Endothelial cell (in vitro differentiated cells): ENCODE measurements at places on chromosomes 2 and 18. TPM values are rescaled to one million over a fixed set of nuclear protein-coding genes. Genes with fewer than 3 reads are reported as not detected.

DNA sequence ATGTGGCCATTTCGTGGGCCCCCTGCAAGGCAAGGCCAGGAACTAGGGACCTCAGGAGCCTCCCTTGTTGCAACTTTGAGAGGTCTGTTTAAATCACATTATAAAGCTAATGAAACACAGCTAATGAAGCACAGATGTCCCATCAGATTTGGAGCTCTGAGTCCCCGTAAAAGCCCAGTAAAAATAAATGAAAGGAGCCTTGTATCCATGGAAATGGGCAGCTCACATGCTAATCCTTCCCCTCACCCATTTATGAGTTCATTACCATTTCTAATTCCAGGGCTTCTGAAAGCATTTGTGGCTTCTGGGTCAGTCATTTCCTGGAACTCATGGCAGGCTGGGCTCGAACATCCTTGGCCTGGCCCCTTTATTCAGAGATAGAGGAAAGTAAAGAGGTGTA, 274.8 kb downstream of the SS18 start:
- peaks cover 2% of the 10 kb centered on the region for H3K27me3 ChIP-seq
- no peak overlapping the region for H3K27ac ChIP-seq
- DNase-seq, result no peak
- H3K4me1 ChIP-seq, result peaks cover 43% of the 10 kb centered on the region
- H3K4me3 ChIP-seq, result no peak overlapping the region

GRCh38 chr2:86064006-86064405, 41.7 kb downstream of the POLR1A start:
- H3K27ac ChIP-seq, result no peak overlapping the region
- peaks cover 37% of the 10 kb centered on the region for H3K36me3 ChIP-seq
- H3K4me3 ChIP-seq, result no peak overlapping the region

DNA sequence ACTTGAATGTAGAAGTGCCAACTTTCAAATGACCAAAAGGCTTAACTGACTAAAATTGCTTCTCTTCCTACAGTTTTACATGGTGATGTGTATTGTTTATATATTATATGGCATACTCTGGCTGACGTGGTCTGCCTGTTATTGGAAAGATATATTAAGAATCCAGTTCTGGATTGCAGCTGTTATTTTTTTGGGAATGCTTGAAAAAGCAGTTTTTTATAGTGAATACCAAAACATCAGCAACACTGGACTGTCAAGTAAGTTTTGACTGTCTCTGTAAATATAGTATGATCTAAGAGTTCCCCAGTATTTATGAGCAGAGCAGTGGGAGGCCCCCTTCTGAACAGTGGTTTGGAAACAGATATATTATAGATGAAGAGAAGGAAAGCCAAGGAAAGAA, 26.2 kb downstream of the TMEM87B start:
- H3K27ac ChIP-seq, result no peak overlapping the region
- H3K4me3 ChIP-seq, result no peak overlapping the region
- no peaks in the 10 kb centered on the region for H3K27me3 ChIP-seq
- no peak for DNase-seq

DNA sequence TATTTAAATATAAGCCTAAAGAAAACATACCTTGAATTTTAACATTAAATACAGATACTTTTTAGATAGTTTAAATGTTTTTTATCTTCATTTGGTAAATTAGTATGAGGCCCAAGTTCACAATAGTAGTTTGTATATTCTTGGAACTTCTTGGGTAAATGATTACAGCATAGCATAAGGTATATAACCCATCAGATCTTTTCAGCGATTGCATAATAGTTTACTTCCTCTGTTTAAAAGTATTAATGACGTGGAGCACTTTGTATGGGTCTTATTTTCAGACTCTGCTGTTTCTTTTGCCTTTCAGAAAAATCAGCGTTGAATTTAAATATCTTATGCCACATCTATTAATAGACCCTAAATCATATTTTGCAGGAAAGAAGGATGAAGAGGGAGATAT, 60.2 kb downstream of the CHRNA1 start:
- no peaks in the 10 kb centered on the region for H3K4me1 ChIP-seq
- no peaks in the 10 kb centered on the region for H3K27me3 ChIP-seq
- no peak overlapping the region for H3K27ac ChIP-seq

DNA sequence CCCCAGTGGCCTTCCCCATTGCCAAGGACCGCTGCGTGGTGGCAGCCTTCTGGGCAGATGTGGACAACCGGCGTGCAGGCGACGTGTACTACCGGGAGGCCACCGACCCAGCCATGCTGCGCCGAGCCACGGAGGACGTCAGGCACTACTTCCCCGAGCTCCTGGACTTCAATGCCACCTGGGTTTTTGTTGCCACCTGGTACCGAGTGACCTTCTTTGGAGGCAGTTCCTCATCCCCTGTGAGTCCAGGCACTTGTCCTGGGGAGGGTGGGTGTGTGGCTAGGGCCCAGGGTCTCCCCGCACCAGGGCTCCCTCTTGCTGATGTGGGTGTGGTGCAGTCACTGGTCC, 31.9 kb downstream of the SNED1 start:
- no peak overlapping the region for H3K27ac ChIP-seq
- no peak for DNase-seq
- no peak overlapping the region for H3K4me3 ChIP-seq
- H3K27me3 ChIP-seq, result peaks cover 6% of the 10 kb centered on the region

DNA sequence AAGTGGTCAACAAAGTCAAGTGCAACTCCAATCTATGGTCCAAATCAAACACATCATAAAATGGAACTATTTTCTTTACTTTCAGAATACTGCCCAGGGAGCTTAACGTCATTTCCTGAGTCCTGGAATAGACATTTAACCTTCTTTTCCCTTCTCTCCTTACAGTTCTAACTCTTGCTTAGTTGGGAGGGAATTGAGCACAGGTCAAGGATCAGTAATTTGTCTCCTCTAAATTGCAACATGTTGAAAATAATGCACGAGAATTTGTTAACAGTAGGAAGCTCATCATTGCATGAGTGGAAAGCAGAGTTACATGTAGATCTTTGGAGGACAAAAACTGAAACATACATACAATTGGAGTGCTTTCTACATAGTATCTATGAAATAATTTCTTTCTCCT, 87.7 kb downstream of the MEP1B start:
- DNase-seq, result no peak
- H3K36me3 ChIP-seq, result no peaks in the 10 kb centered on the region
- no peak overlapping the region for H3K27ac ChIP-seq
- H3K27me3 ChIP-seq, result peaks cover 5% of the 10 kb centered on the region
- H3K4me1 ChIP-seq, result no peaks in the 10 kb centered on the region

DNA sequence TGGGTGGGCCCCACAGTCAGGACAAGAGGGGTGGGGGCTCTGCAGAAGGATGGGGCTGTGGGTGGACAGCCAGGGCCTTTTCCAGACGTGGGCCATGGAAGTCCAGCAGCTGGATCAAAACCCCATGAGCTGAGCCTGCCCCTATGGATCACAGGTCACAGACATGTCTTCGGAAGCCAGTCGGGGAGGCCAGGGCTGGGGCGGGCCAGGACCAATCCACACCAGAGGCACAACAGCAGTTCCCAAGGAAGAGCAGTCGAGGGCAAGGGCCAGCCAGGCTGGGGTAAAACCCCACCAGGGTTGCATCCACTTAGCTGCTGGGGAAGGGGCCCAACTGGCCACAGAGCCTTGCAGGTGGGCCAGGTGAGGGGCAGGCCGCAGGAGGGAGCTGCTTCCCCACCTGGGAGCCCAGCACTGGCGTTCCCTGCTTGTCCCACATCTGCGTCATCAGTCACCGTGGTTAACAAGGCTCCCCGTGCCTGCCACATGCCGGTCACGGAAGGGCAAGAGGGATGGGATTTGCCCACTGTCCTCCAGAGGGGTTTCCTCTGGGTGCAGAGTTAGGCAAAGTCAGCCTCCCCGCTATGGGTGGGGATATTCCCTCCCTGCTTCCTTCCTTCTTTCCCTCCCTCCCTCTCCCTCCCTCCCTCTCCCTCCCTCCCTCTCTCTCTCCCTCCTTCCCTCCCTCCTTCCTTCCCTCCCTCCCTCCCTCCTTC, 46.4 kb upstream of the ODC1 start:
- no peak for DNase-seq
- H3K4me1 ChIP-seq, result no peaks in the 10 kb centered on the region
- H3K4me3 ChIP-seq, result no peak overlapping the region

DNA sequence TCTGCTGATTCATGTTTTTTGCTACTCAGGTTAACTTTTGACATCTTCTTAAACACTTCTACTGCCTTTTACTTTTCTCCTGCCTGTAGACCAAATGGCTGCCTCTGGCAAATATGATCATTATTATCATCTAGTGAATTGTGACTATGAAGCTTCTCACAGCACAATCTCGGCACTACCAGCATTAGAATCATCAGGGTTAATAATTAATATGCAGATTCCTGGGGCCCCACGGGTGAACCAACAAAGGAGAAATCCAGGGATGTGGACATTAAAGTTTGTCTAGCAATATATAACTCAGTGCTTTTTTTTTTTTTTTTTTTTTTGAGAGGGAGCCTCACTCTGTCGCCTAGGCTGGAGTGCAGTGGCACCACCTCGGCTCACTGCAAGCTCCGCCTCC, 136.1 kb downstream of the SPOPL start:
- DNase-seq, result no peak
- H3K27me3 ChIP-seq, result peaks cover 2% of the 10 kb centered on the region
- no peaks in the 10 kb centered on the region for H3K36me3 ChIP-seq
- H3K27ac ChIP-seq, result no peak overlapping the region
- no peaks in the 10 kb centered on the region for H3K4me1 ChIP-seq
- no peak overlapping the region for H3K4me3 ChIP-seq

- DNase-seq, result no peak
- peaks cover 11% of the 10 kb centered on the region for H3K27me3 ChIP-seq
- no peak overlapping the region for H3K27ac ChIP-seq
These were observed 73.1 kb downstream of the TSHZ1 start for GRCh38 chr18:75283731-75284130.

- H3K27ac ChIP-seq, result no peak overlapping the region
- H3K27me3 ChIP-seq, result no peaks in the 10 kb centered on the region
- no peaks in the 10 kb centered on the region for H3K4me1 ChIP-seq
- H3K36me3 ChIP-seq, result no peaks in the 10 kb centered on the region
- no peak for DNase-seq
These were observed 168.3 kb upstream of the VRK2 start for GRCh38 chr2:57878171-57878865.

GRCh38 chr2:168034616-168035015, 212.8 kb downstream of the STK39 start:
- no peak overlapping the region for H3K27ac ChIP-seq
- DNase-seq, result no peak
- peaks cover 6% of the 10 kb centered on the region for H3K4me1 ChIP-seq
- no peaks in the 10 kb centered on the region for H3K36me3 ChIP-seq

DNA sequence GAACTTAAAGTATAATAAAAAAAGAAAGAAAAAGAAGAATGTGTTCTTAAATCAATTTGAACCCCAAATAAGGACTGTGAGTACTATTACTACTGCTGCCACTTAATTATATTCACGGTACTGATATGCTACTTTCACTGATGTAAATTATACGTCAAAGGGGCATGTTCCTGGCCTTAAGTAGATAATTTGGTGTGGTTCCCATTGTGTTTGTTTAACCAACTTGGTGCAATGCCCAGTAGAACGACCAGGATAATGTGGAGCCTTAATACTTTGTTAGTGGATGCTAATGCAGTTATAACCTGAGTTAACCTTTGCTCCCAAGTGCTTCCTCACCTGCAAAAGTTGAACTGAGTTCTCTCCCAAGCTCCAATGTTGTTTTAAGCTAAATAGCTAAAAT, 142.0 kb downstream of the NR4A2 start:
- no peak overlapping the region for H3K27ac ChIP-seq
- DNase-seq, result no peak
- H3K27me3 ChIP-seq, result peaks cover 2% of the 10 kb centered on the region
- H3K4me1 ChIP-seq, result peaks cover 1% of the 10 kb centered on the region

DNA sequence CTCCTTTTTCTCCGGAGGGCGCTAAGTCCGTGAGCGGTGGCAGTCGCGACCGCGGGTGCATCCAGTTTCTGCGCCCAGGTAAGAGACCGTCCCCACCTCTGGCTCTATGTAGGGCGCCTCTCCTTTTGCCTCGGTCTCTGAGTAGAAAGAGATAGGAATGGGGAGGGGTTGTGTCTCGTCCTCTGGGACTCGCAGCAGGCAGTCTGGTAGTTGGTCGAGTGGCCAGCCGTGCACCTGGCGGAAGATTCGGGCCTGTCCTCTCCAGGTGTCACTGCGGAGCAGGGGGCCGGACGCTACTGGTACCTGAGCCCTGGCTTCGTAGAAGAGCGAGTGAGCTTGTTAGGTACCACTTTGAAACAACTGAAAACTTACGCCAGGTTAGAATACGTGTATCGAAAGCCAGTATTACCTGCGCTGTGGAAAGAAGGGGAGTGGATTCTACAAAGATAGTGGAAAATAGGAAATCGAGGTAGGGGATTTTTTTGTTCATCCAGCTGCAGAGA, 403 bp downstream of the MAP2 start:
- H3K36me3 ChIP-seq, result no peaks in the 10 kb centered on the region
- peaks cover 8% of the 10 kb centered on the region for H3K27me3 ChIP-seq
- peak overlapping the region; percentile 52 for H3K4me3 ChIP-seq
- DNase-seq, result peak; percentile 14

GRCh38 chr2:84052913-84053312, 406.2 kb downstream of the SUCLG1 start:
- H3K4me1 ChIP-seq, result no peaks in the 10 kb centered on the region
- H3K36me3 ChIP-seq, result no peaks in the 10 kb centered on the region
- no peak overlapping the region for H3K4me3 ChIP-seq
- no peak overlapping the region for H3K27ac ChIP-seq
- DNase-seq, result no peak

DNA sequence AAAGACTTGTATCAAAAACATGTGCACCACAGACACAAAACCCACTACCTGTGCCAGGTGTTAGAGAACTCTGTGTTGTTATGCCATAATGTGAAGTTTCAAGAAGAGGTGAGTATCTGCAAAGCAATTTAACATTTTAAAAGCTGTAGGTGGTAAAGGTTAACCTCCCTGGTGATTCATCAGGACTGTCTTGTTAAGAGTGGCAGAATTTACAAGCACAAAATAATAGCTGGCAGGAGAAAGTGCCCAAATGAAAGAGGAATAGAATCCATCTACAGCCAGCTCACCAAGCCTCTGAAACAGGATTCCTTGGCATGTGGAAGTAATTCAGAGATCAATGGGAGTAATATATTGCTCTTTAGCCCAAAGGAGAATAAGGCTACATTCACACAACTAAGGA, 230.7 kb downstream of the AFF3 start:
- DNase-seq, result no peak
- no peak overlapping the region for H3K27ac ChIP-seq
- H3K4me3 ChIP-seq, result no peak overlapping the region
- no peaks in the 10 kb centered on the region for H3K4me1 ChIP-seq
- no peaks in the 10 kb centered on the region for H3K36me3 ChIP-seq
- peaks cover under 1% of the 10 kb centered on the region for H3K27me3 ChIP-seq

GRCh38 chr2:16161768-16162490, 221.6 kb downstream of the MYCN start:
- peaks cover 12% of the 10 kb centered on the region for H3K4me1 ChIP-seq
- H3K27ac ChIP-seq, result no peak overlapping the region

The TUBA3E gene
- not detected for total RNA-seq

The FOXI3 gene
- total RNA-seq, result 0.69 TPM

The PUS10 gene
- total RNA-seq, result 8.5 TPM

The STON1 gene
- 3.1 TPM for total RNA-seq

The WDR43 gene
- total RNA-seq, result 33.5 TPM

The TUBA4B gene
- not detected for total RNA-seq

The TACR1 gene
- 1.0 TPM for total RNA-seq

The LBX2 gene
- not detected for total RNA-seq

The ALPI gene
- not detected for total RNA-seq

The GCG gene
- total RNA-seq, result not detected

The SNED1 gene
- total RNA-seq, result 2.3 TPM

The TXNDC2 gene
- total RNA-seq, result not detected

The MPV17 gene
- 55.0 TPM for total RNA-seq

The KCNG3 gene
- 0.13 TPM for total RNA-seq

The ENOSF1 gene
- 31.8 TPM for total RNA-seq
